Aorta (tissue), 5 donors: ENCODE measurements at places on chromosomes 1 and 21. TPM values are rescaled to one million over a fixed set of nuclear protein-coding genes. Genes with fewer than 3 reads are reported as not detected.

Gene FAF1
- 54.7 TPM for total RNA-seq

Gene CFAP45
- 2.7 TPM for total RNA-seq

GRCh38 chr1:235624721-235625333 lies 24.8 kb downstream of the GNG4 start:
- no peaks in the 10 kb centered on the region for H3K27me3 ChIP-seq
- peak; percentile 67 for DNase-seq
- no peak overlapping the region for H3K27ac ChIP-seq
- no peaks in the 10 kb centered on the region for H3K36me3 ChIP-seq
- no peak overlapping the region for H3K4me3 ChIP-seq

DNA sequence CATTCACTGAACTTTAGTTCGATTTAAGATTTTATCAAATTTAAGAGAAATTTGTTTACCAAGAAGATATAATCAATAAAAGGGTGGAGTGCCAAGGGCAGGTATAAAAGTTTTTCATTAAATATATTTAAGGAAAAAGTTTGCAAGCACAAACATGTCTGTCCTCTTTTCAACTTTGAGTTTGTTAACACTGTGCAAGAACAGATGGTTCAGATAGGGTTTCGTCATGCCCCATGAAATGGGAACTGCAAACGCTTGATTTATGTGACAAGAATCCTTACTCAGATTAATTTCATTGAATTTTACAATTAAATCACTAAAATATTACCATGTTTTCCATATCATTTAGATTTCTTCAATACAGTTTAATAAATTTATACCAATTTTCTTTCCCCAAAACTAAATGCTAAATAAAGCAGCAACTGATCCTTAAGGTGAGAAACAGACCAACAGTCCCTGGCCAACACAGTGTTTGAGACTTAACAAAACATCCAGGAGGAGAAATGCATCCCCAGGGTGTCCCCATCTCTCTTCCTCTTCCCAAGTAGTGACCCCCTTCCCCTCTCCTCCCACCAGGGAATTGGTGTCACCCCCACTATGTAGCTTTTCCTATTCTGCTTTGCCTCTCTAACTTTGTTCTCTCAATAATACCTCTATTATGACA lies 292.9 kb downstream of the LTN1 start:
- H3K4me3 ChIP-seq: no peak overlapping the region
- no peaks in the 10 kb centered on the region for H3K27me3 ChIP-seq
- no peak overlapping the region for H3K27ac ChIP-seq

DNA sequence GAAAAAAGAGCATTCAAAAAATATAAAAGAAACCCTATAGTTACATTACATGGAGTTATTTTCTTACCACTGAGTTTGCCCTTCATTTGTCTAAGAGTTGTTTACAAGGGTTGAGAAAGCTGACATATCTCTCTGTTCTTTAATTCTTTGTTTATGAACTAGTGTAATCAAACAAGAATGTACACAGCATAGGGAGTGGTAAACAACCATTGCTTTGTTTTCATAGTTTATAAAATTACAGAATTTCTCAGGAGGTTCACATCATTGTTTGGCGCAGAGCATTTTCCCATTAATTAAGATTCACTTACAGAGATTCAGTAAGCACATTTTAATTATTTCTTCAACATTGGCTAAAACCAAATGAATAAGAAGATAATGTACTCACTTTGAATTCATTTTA lies 87.6 kb downstream of the IFI44 start:
- no peak overlapping the region for H3K4me3 ChIP-seq
- H3K27me3 ChIP-seq: no peaks in the 10 kb centered on the region
- no peaks in the 10 kb centered on the region for H3K4me1 ChIP-seq
- no peak overlapping the region for H3K27ac ChIP-seq

DNA sequence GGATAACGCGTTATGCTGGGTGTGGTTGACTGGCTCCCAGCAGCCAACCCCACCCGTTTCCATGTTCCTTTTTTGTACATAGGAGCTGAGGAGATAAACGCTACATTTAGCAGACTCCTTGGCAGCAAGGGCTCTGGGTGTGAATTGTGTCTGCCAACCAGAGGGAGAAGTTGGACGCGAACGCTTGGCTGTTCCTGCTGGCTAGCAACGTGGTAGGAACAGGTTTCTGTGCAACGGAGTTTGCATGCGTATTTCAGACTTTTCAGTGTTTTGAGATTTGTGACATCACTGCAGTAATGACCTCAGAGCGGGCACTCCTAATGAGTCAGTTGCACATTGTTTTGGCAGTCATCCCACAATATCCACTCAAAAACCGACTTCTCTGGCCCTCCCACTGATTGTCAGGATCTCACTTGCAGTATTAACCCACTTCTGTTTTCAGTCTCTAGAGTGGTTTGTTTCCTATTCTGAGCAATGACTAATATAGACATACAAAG lies 98.7 kb upstream of the RGS1 start:
- H3K27me3 ChIP-seq: no peaks in the 10 kb centered on the region
- no peak for DNase-seq
- H3K27ac ChIP-seq: no peak overlapping the region
- no peak overlapping the region for H3K4me3 ChIP-seq
- H3K36me3 ChIP-seq: no peaks in the 10 kb centered on the region
- H3K4me1 ChIP-seq: no peaks in the 10 kb centered on the region
